CD4-positive, alpha-beta T cell treated with Interleukin-6 at 100 ng/mL for 8 hours (primary cell): ENCODE measurements at places on chromosomes 1 and 21.
A peak's percentile ranks its signal among the peaks of the same experiment; 100 is the strongest.

- DNase-seq = no peak
These were observed 115.2 kb upstream of the DMRTA2 start for GRCh38 chr1:50538476-50538875.

- no peak for DNase-seq
These were observed 57.3 kb downstream of the PGBD5 start for GRCh38 chr1:230368871-230369270.

DNA sequence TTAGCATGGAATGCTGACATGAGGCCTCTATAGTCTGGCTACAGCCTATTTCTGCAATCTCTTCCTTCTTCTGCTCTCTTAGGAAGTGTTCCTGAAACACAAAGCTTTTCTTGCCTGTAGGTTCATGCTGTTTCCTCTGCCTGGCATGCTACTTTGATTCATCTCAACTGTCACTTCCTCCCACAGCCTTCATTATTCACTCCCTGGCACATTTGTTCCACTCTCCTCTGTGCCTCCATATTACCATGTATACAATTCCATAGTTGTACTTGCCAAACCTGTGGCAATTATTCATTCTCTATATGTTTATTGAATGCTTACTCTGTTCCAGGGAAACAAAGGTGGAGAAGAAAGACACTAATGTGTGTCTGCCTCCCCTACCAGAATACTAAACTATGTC is 210.2 kb downstream of the LRRC7 start:
- DNase-seq = no peak

- no peak for DNase-seq
These were observed 312.8 kb downstream of the HLX start for GRCh38 chr1:221192055-221192454.

DNA sequence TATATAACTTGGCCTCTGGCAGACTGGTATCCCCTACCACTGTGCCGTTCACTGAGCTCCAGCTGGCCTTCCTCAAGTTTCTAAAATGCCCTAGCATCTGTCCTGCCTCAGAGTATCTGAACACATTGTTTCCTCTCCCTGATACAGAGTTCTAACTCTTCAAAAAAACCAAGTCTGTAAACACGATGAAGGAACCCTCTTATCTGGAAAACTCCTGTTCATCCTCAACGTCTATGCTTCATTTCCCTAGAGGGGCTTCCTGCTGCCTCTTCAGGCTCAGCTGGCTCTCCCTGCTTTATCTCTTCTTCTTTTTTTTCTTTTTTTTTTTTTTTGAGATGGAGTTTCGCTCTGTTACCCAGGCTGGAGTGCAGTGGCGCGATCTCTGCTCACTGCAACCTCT is 5.6 kb downstream of the BSDC1 start:
- DNase-seq = no peak

DNA sequence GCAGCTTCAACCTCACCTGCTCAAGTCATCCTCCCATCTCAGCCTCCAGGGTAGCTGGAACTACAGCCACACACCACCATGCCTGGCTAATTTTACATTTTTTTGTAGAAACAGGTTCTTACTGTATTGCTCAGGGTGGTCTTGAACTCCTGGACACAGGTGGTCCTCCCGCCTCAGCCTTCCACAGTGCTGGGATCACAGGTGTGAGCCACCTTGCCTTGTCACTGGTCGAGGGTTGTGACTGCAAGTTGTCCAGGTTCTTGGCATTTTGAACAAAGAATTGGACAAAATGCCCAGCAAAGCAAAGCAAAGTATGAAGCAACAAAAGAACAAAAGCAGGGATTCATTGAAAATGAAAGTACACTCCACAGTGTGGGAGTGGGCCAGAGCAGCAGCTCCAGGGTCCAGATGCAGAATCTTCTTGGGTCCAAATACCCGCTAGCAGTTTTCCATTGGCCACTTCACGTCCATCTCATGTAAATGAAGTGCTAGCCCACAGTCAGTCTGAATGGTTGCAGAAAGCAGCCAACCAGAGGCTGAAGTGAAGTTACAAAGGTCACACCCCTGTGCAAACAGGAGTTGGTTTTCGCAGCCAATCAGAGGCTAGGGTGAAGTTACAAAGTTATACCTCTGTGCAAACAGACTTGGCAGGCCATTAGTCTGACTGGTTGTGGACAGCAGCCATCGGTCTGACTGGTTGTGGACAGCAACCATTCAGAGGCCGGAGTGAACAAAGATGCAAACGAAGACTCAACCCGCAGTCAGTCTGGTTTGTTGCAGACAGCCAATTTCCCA is 109.5 kb upstream of the KIF26B start:
- DNase-seq = no peak

GRCh38 chr1:161791904-161792655 is 26.0 kb downstream of the ATF6 start:
- DNase-seq = no peak

DNA sequence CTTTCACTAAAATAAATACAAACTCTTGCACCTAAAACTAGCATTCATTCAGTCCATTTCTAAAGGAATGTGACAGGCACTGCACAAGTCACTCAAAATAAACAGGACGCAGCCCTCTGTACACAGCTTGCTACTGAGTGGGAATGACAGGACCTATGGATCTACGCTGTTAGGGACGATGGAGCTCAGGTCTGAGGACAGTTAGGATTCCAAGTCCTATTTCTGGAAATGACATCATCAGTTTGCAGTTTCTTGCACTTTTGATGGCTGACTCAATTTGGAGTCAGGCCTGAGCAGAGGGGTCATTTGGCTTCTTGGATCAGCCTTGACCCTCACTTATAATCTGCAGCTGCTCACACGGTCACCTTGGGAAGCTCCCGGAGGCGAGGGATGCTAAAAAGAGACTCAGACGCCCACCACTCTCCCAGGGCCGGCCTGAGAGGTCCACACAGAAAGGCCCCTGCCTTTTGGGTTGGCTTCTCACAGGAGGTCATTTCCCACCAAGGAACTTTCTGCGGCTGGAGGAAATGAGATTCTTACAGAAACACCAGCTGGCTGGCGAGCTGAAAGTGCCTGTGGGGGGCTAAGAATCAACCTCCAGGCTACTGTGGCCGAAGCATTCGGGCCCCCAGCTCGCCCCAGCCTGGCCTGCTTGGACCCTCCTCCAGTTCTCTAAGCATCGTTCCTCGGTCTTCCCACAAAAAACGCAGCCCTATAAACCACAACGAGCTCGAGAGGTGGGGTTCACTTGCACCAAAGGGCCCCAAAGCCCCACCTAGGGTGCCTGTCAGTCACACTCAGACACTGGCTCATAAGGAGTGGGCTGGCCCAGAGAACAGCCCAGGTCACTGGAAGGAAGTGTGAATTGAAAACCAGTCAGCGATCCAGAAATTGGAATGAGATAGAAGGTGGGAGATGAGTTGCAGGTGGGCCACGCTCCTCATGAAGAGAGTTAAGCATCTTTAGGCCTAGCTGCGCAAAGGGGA is 8.9 kb upstream of the PDE9A start:
- no peak for DNase-seq

GRCh38 chr1:167430134-167430848 is 88.0 kb downstream of the CD247 start:
- DNase-seq = no peak

DNA sequence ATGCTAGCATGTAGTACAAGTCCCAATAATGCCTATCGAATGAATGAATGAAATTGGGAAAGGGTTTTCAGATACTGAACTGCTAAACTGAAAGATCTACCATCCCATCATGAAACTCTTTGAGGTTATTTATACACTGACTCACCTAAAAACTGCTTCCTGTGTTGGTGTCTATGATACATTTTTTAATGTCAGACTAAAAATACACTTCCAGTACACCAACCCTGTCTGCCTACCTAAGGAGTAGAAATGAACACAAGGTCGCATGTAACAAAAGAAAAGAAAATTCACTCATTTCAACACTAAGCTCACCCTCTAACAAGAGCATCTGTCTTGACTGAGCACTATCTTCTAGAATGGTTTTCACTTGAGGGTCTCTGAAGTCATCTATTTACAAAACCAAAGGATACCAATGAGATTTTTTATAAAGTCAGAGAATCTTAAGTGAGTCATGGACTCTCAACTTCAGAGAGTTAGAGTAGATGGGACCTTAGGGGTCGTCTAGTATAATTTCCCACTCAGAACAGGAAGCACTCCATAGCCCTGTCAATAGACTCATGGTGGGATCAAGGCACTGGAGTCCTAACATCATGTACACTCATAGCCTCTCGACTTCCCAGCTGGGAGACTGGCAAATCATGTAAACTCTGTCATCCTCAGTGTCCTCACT is 53.4 kb downstream of the WLS start:
- DNase-seq = no peak

DNA sequence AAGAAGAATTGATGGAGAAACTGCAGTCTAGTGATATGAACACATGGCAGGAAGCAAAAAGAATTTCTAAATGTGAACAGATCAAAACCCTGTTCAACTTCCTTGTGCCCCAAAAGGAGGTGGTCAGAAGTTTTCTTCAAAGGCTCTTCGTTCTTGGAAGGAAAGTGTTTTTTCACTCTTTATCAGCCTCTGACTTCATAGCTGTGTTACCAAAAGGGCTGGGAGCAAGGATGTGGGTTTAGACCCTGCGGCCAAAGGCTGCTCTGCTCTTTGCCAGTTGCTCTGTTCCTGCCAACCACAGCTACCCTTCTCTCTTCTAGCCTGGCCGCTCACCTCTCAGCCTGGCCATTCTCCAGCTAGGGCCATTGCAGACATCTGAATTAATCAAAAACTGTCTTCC is 53.8 kb downstream of the PTGER3 start:
- DNase-seq = no peak

DNA sequence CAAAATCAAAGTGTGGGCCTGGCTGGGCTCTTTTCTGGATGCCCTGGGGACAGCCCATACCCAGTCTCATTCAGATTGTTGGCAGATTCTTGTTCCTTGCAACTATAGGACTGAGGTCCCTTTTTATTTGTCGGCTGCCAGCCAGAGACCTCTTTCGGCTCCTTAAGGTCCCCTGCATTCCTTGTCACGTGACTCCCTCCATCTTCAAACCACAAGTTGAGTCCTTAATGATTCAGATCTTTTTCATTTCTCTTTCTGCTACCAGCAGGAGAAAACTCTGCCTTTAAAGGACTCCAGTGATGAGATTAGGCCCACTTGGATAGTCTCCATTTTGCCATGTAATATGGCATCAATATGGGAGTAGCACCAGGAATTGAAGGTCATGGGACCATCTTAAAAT is 48.6 kb downstream of the PATJ start:
- DNase-seq = no peak

GRCh38 chr1:202706851-202707250 is 3.4 kb downstream of the SYT2 start:
- no peak for DNase-seq

- DNase-seq = no peak
These were observed 98.5 kb downstream of the ATP5PO start for GRCh38 chr21:33817138-33817537.

DNA sequence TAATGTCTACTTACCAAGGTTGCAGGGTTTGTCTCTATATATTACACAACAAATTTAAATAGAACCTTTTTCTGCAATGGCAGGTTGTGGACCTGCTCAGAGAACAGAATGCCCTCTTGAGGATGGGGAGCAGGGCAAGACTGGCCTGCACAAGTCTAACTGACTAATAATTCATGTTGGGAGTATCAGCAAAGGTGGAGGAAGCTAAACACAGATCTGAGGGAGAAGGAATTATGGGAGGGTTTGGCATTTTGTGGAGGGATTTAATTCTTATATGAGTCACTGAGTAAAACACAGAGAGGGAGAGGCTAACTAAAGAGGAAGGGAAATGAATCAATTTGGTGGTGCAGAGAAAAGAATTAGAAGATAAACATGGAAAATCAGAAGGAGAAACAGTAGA is 40.0 kb downstream of the CLDN17 start:
- DNase-seq = no peak

GRCh38 chr1:53326598-53327181 is 1.2 kb downstream of the LRP8 start:
- no peak for DNase-seq

GRCh38 chr1:27147842-27148518 is 6.9 kb downstream of the SLC9A1 start:
- DNase-seq = no peak

DNA sequence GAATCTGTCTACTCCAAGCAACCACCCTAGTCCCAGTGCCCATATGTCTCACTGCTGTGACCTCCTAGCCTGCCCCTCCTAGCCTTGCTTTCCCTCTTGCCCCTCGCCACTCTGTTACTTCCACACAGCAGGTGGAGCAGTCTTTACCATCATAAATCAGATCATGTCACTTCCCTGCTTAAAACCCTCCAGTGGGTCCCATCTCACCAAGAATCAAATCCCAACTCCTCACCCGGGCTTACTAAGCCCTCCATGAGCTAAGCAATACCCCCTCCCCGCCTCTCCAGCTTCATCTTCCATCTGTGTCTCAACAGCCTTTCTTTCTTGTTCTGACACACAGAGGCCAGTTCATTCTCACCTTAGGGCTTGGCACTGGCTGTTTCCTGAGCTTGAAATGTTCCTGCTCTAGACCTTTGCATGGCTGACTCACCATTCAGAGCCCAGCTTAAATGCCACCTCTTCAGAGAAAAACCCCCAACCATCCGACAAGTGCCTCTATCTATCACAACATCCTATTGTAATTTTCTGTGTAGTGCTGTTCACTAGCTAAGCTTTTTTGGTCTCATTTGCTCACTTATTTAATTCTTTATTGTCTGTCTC is 22.3 kb downstream of the KNCN start:
- no peak for DNase-seq

- DNase-seq = no peak
These were observed 3.0 kb upstream of the OR2C3 start for GRCh38 chr1:247539215-247539614.

GRCh38 chr1:172894349-172895049 is 156.2 kb downstream of the TNFSF18 start:
- DNase-seq = peak; percentile 14

- no peak for DNase-seq
These were observed at the start of gene TIE1 for GRCh38 chr1:43300378-43301094. TSS of gene TIE1 (plus strand) at chr1:43300982. CDS start at chr1:43301072, 90 bp downstream.

- DNase-seq = no peak
These were observed 300.8 kb upstream of the LYPLAL1 start for GRCh38 chr1:218872928-218873327.

DNA sequence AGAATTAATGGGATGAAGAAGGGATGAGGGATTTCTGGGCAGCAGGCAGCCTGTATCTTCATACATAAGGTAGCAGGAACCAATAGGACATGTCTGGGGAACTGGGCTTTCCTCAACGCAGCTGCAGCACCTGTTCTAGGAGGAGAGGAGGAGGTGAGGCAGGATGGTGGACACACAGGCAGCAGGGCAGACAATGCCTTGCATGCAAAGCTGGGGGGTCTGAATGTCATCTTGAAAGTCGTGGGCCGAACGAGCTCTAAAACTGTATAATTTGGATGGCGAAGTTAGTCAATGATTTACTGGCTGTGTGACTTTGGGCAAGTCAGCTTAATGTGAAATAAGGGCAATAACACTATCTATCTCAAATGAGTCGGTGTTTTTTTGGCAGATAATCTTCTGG is 124.4 kb downstream of the BEND5 start:
- DNase-seq = no peak

DNA sequence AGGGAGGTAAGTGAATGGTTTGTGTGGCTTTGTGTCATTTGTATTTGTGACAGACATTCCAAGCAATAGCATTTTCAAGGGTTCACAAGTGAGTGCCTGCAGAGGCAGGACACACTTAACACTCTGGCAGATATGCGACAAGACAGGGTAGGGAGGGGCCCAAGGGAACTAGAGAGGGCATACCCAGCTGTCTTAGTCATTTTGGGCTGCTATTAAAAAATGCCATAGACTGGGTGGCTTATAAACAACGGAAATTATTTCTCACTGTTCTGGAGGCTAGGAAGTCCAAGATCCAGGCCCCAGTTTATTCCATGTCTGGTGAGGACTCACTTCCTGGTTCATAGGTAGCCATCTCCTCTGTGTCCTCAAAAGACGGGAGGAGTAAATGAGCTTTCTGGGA is 137.4 kb downstream of the FGGY start:
- DNase-seq = no peak

GRCh38 chr1:232183266-232183800 is 446.6 kb downstream of the SIPA1L2 start:
- DNase-seq = no peak
